ENCODE measurements at places on chromosomes 1 and 21. TPM values are rescaled to one million over a fixed set of nuclear protein-coding genes. Genes with fewer than 3 reads are reported as not detected.

The A3GALT2 gene
- not detected for total RNA-seq

The PADI1 gene
- not detected for total RNA-seq

The SLC44A3 gene
- total RNA-seq, result 1.5 TPM

The ARHGAP29 gene
- total RNA-seq, result 62.3 TPM

The SKI gene
- total RNA-seq, result 24.3 TPM

The RPTN gene
- total RNA-seq, result 0.16 TPM

The UBL4B gene
- not detected for total RNA-seq
